Activated T-cell treated with anti-CD3 and anti-CD28 coated beads, Interleukin-2, amount 50 U/mL, for 72 hours (primary cell): ENCODE measurements at places on chromosomes 5 and 9. TPM values are rescaled to one million over a fixed set of nuclear protein-coding genes. Genes with fewer than 3 reads are reported as not detected.
A peak's percentile ranks its signal among the peaks of the same experiment; 100 is the strongest.

GRCh38 chr9:69086769-69087168 lies 51.2 kb downstream of the FXN start:
- DNase-seq: no peak

DNA sequence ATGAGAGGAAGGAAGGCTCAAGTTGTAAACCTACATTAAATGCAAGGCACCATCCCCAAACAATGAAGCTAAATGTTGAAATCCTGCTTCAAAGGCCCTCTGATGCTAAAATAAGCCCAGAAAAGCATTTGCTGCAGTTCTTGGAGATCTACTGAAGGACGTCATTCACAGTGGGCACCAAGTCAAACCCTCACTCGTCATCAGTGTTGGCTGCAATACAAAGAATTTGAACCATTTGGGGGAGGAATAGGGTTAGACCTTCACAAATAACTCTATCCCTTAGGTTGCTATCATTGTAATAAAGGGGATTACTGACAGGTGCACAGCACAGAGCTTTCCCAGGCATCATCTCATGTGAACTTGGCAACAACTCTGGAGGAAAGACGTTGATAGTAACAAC lies 9.3 kb upstream of the MEGF9 start:
- no peak for DNase-seq

DNA sequence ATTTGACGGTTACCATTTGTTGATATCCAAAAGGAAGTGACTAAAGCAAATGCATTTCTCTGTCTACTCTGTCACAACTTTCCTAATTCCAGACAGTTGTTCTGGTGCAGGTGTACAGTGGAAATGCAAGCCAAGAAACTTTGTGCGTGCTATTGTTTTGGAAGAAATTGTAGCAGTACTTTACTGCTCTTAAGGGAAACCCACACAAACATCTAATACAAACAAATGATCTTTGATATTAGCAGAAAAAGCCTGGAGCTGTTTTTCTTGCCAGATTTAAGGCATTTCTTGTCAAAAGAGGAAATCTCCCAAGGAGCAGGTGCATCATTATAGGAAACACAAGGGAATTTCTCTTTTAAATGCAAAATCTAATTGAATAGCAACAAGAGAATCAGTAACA lies 2.0 kb downstream of the SNCAIP start:
- no peak for DNase-seq

- no peak for DNase-seq
Measured at GRCh38 chr5:60178101-60178500, 284.6 kb upstream of the PDE4D start.

DNA sequence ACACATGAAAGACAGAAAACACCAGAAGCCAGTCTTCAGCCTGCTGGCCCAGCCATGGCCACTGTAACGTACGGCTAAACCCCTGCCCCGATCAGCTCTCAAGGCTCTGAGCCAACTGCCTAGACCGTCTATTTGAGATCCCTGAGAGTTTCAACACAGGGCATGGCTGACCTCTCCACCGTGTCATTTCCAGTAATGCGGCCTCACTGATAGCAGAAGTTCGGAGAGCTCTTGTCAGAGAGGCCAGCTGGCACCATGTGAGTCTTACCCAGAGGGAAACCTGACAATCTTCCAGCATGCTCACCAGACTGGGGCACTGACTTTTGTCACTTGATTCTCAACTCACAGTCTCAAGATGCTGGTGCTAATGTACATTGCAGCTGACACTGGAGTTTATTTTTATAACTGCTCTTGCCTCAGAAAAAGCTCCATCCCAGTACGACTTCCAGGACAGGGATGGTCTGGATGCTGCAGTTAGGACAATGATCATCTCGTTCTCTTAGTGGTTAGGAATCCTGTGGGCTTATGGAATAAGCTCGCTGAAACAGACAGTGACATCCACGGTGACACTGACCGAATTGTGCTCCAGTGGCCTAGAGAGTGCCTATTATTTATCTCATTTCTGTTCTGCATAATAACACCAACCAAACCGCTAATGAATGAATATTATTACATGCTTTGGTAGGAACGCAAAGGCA lies 372.7 kb downstream of the ICE1 start:
- DNase-seq: no peak

DNA sequence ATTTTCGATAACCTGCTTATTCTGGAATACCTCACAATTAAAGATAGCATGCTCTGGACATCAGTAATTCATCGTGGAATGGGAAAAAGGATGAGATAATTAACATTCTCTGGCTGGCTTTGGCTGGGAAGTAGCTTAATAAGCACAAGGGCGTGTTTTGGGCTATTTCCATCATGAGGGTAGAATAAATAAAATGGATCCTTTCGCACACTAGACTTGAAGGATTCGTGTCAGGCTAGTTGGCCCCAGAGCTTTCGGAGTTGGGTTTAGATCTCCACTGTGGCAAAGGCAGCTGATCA lies 151.2 kb upstream of the ADRA1B start:
- DNase-seq: no peak

GRCh38 chr5:15538516-15538915 lies 38.5 kb downstream of the FBXL7 start:
- DNase-seq: no peak

DNA sequence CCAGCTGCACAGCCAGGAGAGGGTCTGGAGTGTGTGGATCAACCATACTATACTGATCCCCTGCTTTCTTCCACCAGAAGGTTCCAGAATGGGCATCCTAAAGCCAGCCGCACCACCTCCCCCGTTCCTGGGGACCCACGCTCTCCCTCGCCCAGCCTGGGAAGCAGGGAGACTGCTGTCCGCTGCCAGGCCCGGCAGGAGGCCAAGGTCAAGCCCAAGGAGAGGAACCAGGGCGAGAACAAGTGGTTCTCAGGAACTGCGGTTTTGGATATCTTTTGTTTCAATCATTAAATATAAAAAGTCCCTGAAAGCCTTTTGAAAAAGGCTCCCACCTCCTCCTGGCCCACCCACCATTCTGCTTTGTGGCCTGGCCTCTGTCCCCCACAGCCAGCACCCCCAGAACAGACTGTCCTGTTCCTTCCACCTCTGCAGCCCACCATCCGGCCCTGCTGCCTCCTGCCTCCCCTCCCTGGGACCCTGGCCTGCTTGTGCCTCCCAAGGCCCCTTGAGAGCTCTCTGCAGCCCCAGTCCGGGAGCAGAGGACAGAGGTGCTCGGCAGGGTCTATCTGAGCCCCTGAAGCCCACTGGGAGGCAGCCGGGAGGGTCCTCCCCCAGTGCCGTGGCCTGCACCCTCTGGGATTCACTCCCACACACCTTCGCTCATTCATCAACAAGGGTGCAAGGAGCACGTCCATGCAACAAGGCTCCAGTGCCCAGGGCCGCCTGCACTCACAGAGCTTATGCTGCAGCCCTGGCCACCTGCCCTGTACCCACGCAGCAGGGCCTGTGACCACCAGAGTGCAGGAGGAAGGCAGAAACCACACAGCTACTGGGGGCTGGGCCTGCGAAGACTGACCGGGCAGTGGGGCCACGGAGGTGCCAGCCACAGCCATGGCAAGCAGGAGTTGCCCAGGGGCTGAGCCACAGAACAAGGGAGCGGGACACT lies 614 bp upstream of the LCN6 start:
- no peak for DNase-seq

GRCh38 chr5:9670371-9670770 lies 40.2 kb upstream of the TAS2R1 start:
- no peak for DNase-seq

GRCh38 chr5:138844812-138845513 lies 30.2 kb downstream of the LRRTM2 start:
- DNase-seq: no peak

DNA sequence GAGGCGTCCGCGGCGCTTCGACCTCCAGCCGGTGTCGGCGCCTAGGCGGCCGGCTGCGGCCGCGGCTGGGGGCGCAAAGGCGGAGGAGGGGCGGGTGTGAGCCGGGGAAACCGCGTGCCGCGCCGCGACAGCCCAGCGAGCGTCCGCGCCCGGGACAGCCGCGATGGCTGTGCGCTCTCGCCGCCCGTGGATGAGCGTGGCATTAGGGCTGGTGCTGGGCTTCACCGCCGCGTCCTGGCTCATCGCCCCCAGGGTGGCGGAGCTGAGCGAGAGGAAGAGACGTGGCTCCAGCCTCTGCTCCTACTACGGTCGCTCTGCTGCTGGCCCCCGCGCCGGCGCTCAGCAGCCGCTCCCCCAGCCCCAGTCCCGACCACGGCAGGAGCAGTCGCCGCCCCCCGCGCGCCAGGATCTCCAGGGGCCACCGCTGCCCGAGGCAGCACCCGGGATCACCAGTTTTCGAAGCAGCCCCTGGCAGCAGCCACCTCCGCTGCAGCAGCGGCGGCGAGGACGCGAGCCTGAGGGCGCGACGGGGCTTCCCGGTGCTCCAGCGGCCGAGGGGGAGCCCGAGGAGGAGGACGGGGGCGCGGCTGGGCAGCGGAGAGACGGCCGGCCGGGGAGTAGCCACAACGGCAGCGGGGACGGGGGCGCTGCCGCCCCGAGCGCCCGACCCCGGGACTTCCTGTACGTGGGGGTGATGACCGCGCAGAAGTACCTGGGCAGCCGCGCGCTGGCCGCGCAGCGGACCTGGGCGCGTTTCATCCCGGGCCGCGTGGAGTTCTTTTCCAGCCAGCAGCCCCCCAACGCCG lies 605 bp downstream of the CHSY3 start:
- peak; percentile 1 for DNase-seq

- no peak for DNase-seq
Measured at GRCh38 chr9:76943054-76943453, 37.1 kb upstream of the PRUNE2 start.

DNA sequence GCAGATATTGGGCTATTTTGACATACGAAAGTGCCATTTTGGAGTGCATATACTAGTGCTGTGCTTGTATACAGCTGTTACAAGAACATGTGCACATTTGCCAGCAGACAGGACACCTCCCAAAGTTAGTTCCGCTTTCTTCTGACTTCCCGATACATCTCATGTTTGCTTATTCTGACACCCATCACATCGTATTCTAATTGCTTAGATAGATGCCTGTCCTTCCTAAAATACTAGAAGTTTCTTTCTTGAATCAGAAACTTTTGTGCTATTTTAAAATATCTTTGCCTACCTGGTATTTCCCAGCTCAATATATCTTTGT lies 177.8 kb downstream of the TTLL11 start:
- DNase-seq: no peak

- DNase-seq: no peak
Measured at GRCh38 chr5:9140711-9141110, 405.2 kb downstream of the SEMA5A start.

DNA sequence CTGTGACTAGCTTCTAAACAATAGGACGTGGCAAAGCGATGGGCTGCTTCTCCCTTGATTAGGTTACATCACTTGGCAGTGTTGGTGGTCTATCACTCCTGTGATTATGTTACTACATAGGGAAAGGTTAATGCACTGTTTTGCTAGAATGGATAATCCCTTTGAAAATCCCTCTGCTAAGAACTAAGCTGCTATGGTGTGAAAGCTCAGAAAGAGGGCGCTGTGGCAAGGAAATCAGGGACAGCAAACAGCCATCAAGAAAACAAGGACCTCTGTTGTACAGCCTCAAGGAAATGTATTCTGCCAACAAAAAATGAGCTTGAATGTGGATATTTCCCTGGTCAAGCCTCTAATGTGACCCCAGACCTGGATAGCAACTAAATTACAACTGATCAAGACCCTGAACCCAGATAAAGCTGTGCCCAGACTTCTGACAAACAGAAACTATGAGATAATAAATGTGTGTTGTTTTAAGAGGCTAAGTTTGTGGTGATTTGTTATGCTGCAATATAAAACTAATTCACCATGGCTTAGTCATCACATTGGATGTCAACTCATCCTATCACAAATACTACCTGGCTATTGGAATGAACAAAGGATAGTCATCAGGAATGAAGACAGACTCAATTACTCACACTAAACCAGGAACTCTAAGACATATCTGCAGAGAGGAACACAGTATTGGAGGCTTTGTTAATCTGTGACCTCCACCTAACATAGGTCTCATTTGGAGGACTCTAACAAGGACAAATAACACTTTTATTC lies 1215.9 kb downstream of the EFNA5 start:
- DNase-seq: no peak

- DNase-seq: no peak
Measured at GRCh38 chr5:53038196-53038847, 49.2 kb downstream of the ITGA2 start.

DNA sequence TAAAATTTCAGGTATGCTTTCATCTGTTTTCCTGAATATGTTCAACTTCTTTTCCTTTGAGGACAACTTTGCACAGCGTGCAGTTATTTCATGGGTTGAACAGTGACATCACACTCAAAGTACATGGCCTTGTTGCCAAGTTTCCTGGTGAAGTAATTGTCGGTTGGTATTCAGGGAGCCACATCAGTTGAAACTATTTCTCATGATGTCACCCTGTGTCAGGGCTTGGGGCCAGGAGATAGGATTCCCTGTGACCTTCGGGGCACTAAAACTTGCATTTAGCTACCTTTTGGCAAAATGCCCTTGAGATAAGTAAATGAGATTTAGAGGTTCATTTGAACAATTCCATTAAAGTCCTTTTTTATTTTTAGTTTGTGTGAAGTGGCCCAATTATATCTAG lies 383.9 kb downstream of the SH3GL2 start:
- DNase-seq: no peak

DNA sequence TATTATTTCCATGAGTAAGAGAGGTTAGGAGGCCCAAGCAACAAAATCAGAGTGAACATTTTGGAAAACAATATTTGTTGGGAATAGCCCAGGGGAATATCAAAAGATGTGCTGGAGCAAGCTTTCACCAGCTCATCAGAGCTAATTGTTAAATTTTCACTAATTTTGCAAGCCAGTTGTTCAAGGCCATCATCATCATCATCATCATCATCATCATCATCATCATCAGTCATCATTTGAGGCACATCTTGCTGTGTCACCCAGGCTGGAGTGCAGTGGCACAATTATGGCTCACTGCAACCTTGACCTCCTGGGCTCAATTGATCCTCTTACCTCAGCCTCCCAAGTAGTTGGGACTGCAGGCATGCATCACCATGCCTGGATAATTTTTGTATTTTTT lies 350.5 kb upstream of the MEF2C start:
- DNase-seq: no peak

DNA sequence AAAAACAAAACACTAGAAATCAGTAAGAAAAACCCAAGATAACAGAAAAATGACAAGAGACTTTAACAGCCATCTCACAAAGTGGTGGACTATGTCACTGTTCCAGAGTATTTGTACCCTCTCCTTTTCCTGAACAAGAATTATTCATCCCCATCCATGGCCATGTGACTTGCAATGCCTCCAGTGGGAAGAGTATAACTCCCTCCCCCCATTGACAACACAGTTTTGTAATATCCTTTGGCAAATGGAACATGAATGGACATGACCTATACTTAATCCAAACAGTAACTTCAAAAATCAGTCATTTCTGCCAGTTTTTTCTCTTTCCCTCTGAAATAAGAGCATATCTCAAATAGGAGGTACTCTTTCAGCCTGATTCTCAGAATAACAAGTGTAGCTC lies 33.9 kb downstream of the PTBP3 start:
- DNase-seq: no peak

Gene SREK1
- total RNA-seq: 76.7 TPM

Gene RNF208
- total RNA-seq: 6.6 TPM

Gene ORM2
- total RNA-seq: not detected

Gene CCDC127
- total RNA-seq: 6.7 TPM

Gene SLC22A4
- total RNA-seq: 1.8 TPM

Gene ANGPTL2
- total RNA-seq: not detected

Gene HAVCR1
- 2.6 TPM for total RNA-seq
